ENCODE measurements at places on chromosomes 2 and 18.

DNA sequence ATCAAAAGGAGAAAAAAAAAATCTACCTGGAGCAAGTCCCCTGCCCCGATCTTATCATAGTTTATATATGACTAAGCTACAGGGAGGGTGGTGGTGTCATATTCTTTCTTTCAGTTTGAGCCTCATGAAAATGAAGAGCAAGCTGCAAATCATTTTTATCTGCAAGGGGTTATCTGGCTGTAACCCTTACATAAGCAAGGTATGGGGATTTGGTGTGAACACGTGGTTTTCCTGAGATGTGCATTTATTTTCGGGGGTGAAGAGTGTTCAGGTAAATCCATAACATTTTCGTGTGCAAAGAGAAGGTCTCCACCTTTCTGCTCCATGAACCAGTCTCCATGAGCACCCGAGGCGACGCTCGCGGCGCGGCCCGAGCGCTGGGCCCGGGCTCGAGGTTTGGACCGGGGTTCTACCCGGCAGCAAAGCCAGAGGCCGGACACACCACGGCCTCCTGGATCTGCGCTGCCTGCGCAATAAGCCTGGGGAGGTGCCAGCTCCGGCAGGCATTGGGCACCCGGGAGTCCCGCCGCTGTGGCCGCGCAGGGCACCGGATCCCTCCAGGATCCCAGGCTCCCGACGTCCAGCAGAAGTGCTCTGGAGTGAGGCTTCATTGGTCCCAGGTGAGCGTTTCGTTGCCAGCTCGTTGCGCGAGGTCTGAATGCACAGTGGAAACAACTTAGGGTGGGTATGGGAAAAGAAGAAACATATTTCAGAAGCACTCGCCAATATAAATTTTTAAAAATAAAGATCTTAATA is 36.1 kb upstream of the GPD2 start:
- DNase-seq, result peak; percentile 37

GRCh38 chr2:177394594-177394973 is 2.0 kb downstream of the AGPS start:
- DNase-seq, result no peak

DNA sequence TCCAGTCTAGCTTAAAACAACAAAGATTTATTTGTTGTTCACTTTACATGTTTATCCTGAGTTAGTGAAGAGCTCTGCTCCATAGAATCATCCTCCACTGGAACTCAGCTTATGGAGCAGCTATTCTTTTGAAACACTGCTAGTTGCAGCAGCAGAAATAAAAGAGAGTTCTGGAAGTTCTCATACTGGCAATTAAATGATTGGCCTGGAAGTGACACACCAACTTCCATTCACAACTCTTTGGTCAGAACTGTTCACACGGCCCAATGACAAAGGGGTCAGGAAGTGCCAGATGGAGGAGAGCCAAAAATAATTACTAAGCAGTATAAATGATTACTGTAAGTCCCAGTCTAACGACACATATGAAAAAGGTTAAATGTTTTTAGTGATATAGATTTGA is 39.1 kb downstream of the FBXO11 start:
- no peak for DNase-seq

- DNase-seq, result no peak
These were observed 33.9 kb downstream of the ADCY3 start for GRCh38 chr2:24886126-24886501.

- DNase-seq, result no peak
These were observed 9.9 kb upstream of the CDK15 start for GRCh38 chr2:201796478-201796865.

DNA sequence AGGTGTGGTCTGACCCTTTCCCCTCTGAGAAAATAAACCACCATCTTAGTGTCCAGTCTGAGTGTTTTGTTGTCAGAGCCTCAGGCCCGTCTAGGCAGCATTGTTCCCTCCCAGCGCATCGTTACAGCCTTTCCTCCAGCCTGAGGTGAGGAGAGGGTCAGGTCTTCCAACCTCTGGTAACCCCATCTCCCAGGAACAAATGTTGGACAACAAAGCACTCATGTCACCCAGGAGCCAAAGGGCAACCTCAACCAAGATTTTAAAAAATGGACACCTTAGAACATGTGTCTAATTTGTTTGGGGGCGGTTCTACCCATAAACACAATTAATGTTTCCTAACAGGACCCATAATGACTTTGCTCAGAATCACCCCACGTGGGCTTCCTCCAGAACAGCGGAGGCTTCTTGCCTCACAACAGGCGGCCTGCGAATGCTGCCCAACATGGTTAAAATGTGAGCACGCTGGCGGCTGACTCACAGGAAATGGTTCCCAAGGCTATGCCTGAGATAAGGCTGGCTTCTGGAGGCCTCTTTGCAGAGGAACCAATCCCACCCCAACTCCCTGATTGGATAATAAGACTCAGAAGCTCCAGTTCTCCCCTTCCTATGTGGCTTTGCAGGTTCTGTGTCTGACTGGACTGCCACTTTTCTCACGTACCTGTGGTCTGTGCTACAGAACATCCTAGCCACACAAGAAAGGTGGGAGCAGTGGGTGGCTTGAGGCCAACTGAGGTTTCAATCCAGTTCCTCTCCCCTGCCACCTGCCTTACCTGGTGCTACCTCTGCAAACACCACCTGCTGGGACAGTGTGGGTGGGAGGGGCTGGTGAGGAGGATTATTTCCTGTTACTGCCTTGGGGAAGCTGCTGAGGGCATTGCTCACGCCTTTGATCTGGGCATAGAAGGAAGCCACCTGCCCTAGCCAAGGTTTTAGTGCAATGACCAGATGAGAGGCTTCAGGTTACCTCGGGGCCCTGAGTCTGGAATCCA is 108.8 kb downstream of the B3GNT2 start:
- DNase-seq, result peak; percentile 71

DNA sequence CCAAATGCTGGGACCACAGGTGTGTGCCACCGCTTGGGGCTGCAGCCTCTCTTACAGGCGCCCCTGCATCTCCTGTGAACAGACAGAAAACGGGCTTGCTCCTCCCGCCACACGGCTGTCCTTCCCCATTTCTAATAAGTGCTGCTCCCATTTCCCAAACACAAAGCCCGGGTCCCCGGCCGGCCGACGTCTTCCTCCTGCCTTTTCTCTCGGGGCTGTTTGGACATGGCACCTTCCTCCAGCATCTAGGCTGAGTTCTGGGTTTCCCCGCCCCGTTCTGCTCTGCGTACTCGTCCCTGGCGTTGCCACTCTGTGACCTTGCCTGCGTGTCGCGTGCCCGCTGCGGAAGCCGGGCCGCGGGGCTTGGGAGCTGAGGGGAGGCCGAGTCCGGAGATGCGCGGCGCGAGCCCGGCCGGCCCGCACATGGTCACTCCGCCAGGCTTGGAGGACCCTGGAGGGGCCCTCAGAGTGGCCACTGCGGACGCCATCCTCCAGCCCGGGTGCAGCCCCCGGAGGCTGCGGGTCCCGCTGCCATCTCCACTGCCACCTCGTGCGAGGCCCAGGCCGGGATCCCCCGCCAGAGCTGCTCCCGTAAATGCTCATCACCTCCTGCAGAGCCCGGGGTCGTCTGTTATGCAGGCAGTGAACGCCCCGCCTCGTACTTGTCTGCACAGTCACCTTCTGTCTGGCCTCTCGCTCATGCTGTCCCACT is 26.3 kb downstream of the PRELID3A start:
- no peak for DNase-seq

DNA sequence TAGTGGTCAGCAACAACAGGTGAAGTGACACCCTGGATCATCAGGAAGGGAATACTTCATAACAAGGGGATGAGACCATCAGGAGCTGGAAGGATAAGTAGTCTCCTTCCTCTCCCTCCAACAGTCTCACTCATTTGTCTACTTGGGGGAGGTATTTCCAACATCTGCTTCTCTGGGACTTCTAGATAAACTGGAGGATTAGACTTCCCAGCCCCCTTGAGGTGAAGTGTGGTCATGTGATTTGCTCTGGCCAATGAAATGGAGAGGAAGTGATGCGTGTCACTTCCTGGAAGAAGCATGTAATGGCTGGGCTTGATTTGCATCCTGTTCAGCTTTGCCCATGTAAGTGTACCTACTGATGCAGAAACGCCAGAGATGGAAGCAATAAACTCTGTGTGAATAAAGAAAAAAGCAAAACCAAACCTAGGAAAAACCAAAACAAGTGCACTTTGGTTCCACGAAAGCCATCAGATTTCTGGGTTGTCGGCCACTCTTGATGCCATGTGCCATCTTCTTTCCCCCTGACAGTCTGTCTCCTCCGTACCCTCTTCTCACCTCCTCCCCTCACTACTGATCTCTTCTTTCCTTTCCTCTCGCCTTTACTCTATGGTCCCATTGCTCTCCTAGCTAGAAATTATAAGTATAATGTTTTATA is 76.1 kb upstream of the DNMT3A start:
- peak; percentile 96 for DNase-seq

DNA sequence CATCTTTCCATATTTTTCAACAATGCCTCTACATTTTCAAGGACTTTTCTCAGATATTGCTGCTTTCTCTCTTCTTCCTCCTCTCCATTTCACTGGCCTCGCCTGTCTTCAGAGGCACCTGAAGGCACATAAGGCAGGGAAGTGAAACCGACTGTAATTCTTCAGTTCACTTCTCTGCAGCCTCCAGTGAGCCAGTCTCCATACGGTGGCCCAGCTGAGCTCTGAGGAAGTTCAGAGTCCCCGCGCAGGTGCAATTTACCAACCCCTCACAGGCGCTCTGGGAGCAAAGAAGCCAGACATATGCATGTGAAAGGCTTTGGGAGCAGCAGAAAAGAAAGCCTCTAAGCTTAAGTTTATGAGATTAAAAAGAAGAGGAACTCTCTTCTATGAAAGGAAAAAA is 12.4 kb downstream of the KLHL14 start:
- DNase-seq, result peak; percentile 8

DNA sequence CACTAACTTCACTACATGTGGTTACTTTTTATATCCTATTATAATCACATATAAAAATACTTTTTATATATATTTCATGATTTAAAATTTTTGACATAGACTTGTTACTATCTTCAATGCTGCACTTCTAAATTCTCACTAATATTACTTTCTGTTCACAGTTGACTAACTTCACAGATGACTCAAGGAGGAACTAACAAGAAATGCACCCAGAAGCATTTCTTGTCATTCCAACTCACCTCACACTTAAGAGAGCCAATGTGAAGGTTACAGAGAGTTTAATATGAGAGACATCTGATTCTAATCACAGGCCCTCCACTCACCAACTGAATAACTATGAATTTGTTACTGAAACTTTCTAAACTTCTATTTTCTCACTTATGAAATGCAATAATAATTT is 399.8 kb upstream of the SLC8A1 start:
- no peak for DNase-seq

- DNase-seq, result no peak
These were observed 37.2 kb downstream of the AGPS start for GRCh38 chr2:177429688-177430325.

DNA sequence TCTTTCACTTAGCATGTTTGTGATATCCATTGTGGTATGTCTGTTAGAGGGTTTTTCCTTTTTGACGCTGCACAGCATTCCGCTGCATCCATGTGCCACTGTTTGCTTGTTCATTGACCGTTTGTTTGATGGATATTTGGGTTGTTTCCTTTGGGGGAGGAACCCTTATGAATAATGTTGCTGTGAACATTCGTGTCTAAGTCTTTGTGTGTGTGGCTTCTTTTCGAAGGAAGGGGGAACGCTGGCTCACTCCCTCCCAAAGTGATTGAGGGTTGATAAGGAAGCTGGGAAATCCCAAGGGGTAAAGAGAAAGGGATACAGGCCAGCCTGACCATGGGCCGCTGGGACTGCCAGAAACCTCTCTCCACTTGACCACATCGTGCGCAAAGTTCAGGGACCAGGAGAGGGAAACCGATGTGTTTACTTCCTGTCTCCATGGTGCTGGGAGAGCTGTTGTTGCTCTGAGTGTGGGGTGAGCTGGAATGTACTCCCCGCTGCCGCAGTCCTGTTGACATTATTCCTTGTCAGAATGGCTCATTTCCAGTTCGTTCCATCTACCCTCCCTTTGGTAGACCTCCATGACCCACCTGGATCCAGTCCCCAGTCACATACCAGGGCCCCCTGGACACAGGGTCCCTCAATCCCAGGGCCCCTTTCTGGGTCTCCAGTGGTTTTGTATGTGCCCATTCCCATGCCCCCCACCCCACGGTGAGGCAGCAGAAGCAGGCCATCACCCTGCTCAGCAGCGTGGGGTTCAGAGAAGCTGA is 39.6 kb downstream of the HS1BP3 start:
- no peak for DNase-seq

- no peak for DNase-seq
These were observed 342.0 kb downstream of the TXNL1 start for GRCh38 chr18:56296381-56296780.

DNA sequence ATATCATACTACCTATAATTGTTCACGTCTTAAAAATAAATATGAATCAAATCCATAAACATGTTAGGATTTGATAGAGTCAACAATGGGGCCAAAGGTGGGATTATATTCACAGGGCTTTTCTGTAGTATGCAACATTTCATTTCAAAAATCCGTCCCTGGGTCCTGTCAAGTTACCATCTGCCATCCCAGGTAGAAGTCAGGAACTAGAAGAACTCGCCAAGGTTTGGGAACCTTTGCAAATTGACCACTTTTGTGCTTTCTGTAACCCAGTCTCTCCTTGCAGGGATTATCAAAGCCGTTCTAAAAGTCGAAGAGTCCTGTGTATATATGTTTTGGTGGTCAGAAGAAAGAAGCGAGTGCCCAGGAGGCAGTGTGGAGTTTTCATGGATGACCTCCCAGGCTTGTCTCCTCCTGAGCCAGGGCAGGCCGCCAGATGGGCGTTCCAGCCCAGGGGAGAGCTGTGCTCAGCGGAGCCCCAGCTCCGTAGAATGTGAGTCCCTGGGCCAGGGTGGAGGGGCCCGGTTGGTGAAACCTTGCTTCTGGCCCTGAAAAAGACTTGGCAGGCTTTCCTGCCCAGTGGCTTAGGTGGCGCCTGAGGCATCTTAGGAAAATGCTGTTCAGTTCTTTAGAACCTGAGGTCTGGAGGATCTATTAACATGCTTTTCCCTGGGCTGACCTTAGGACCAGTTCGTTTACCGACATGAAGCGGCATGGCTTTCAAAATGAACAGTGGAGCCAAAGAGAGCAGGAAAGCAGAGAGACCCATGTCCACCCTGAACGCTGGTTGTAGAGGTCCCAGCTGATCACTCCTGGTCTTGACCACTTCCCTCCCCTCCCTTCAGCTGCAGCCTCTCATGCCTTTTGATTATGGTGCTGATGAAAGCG is 69.2 kb downstream of the LONRF2 start:
- DNase-seq, result no peak

- no peak for DNase-seq
These were observed 44.5 kb downstream of the DOCK10 start for GRCh38 chr2:224997802-224998201.

- no peak for DNase-seq
These were observed 216.5 kb downstream of the DYSF start for GRCh38 chr2:71669628-71670429.

All from GM12878 (cell line).